ENCODE measurements at places on chromosomes 4 and X.
A peak's percentile ranks its signal among the peaks of the same experiment; 100 is the strongest.

DNA sequence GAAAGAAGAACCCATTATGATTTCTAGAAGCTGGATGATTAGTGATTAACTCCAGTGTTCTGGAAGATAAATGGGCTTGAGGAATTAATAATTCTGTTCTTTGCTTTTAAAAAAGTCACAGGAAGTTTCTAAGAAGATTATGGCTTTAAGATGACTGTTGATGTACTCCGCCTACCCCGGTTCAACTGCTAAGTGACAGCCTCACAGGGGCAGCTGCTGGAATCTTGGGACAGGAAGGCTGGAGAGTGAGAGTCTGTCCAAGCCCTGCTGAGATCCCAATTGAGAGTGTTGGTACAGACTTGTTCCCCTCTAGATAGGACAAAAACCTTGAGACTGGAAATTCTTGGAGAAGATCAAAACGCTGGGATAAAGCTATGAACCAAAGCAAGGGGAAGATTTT, 37.3 kb downstream of the NPY1R start:
- no peak for DNase-seq

DNA sequence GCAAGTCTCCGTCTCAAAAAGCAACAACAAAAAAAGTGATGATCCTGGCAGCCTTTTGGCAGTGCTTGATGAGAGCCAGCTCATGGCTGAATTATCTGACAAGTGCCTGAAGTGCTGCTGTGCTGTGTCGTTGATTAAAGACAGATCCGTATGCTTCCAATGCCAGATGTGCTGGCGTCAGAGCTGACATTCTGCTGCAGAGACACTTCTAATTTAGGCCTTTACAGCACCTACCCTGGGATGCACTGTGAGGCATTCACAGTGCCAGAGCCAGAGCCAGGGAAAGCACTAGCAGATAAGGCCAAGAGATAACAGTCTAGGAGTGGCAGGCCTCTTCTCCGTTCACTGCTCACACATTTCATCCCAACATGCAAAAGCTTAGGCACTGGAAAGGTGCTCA, 995.5 kb downstream of the RAB28 start:
- DNase-seq: no peak

DNA sequence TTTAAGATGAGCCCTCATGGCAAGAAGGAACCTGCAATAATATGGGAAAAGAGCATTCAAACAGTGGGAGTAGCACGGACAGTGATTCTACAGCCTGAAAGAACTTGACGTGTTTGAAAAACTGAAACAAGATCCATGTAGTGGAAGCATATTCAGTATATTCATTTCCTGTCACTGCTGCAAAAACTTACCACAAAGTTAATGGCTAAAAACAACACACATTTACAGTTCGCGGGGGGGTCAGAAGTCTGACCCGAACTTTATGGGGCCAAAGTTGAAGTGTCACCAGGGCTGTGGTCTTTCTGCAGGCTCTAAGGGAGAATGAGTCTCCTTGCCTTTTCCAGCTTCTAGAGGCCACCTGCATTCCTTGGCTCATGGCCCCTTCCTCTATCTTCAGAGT, 52.6 kb upstream of the ARX start:
- no peak for DNase-seq

DNA sequence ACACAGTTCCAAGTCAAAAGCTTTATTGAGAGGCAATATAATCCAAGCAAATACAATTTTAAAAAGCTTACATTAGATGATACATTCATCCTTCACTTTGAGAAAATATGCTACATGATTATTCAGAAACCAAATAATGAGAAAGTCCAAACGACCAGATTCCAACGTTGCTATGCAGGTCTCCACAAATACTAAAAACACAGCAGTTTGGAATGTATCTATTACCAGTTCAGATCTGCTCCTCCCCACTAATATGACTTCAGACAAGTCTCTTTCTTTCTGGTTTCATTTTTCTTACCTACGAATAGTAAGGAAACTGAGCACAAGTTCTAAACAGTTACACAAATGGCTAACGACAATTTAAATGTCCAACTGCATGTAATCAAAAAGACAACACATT, 9.5 kb downstream of the NAF1 start:
- no peak for DNase-seq

- no peak for DNase-seq
Measured at GRCh38 chrX:38494239-38494823, 67.0 kb upstream of the TSPAN7 start.

DNA sequence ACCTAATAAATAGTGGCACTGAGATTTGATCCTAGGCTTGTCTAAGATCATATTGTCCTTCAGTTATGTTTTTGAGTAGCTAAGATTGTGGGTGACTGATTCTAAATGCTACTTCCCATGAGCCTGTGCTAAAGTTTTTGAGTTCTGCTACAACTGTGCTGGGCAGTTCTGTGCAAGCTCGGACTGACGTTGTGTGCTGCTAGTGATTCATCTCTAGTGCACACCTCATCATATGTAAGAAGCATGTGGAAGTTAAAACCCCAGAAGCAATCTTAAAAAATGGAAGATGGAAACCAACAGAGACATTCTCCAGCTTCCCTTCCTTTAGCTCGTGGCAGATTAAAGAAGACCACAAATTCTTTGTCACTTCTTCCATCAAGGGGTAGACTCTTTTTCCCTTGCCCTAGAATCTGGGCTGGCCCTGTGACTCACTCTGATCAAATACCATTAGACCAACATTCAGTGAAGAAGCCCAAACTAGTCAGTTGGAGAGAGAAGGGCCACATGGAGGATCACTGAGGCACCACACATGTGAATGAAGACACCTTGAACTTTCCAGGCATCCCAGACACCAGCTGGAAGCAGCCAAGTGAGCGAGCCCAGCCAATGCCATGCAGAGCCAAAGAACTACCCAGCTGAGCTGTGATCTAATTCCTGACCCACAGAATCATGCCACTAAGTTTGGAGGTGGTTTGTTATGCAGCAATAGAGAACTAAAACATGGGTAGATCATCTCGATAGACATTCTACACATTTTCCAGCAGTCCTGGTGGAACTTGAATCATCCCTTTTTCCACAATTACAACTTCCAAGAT, 16.8 kb downstream of the ARHGAP6 start:
- DNase-seq: no peak

GRCh38 chr4:1177274-1178141, 5.1 kb upstream of the SPON2 start:
- peak; percentile 56 for DNase-seq

DNA sequence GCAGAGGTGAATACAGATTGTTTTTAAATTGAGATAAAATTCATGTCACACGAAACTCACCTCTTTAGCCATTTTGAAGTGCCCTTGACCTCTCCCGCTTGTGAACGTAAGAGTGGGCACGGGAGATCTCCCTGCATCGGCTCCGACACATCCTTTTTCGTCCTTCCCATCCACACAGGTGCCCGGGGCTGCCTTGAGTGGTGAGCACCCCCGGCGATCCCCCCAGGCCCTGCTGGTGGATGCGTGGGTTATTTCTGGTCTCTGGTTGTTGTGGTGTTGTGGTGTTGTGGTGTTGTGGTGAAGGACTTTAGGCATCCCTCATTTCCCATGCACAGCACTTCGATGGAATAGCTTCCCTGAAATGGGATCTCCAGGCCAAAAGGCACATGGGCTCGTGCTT, 46.1 kb downstream of the PSAPL1 start:
- no peak for DNase-seq

- no peak for DNase-seq
Measured at GRCh38 chr4:42492962-42493361, 95.7 kb downstream of the SHISA3 start.

GRCh38 chr4:15237648-15238230, 190.1 kb upstream of the C1QTNF7 start:
- DNase-seq: no peak

GRCh38 chr4:173370130-173370476, 651 bp upstream of the SAP30 start:
- DNase-seq: peak; percentile 60

DNA sequence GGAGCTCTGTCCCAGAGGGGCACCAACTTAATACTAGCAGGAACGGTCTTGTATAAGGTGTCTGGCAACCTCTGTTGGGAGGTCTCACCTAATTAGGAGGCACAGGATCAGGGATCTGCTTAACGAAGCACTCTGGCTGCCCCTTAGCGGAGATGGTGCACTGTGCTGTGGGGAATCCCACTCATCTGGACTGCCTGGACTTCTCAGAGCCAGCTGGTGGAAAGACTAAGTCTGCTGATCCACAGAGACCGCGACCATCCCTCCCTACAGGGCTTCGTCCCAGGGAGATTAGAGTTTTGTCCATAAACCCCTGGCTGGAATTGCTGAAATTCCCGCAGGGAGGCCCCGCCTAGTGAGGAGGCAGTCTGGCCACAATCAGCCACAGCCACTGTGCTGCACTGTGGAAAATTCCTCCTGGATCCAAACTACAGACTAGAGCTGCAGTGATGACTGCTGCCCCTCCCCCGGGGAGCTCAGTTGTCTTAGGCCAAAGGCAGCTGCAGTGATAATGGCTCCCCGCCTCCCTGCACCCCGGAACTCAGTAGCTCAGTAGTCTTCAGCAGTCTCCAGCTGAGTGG, 22.0 kb upstream of the ZCCHC4 start:
- no peak for DNase-seq

GRCh38 chr4:127741247-127741646, 11.0 kb downstream of the SLC25A31 start:
- DNase-seq: no peak

DNA sequence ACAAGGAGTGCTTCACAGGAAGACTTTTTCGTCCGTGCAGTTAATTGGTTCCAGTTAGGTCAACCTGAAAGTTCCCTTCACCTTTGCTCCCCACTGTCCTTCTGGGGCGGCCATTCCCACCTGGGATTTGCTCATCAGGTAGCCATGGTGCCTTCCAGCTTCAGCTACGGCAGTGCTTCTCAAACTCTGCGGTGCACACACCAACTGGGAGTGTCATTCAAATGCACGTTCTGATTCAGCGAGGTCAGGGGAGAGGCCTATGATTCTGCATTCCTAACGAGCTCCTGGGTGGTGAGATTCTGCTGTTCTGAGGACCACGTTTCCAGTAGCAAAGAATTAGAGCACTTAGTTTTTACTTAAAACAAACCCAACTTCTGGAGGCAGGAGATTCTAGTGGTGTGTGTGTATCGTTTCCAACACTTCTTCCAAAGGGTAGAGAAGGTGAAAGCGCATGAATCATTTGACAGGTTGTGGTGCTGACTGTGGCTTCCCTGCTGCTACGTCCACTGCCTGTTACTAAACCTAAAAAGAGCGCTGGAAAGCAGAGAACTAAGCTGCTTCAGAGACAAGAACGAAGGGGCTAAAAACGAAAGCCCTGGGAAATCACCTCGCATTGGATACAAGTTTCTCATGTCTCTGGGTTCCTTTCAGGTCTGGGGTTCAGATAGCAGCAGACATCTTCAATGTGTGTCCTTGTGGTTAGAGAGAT, 4.7 kb upstream of the HELT start:
- DNase-seq: no peak

DNA sequence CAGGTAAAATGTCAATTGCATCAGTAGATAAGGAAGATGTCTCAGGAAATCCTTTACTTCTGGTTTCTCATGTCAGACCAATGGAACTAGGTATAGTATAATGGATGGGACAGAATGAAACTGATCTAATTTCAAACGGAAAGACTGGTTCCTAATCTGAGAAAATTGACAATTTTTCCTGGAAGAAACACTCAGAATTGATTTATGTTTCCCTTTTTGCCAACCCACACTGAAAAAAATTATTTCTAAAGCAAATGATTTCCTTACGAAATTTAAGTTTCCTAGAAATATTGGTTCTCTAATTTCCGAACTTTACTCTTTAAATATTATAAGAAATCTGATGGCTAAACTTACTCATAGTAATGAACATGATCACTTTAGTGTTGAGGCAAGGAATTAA, 19.1 kb downstream of the PPAT start:
- DNase-seq: no peak

DNA sequence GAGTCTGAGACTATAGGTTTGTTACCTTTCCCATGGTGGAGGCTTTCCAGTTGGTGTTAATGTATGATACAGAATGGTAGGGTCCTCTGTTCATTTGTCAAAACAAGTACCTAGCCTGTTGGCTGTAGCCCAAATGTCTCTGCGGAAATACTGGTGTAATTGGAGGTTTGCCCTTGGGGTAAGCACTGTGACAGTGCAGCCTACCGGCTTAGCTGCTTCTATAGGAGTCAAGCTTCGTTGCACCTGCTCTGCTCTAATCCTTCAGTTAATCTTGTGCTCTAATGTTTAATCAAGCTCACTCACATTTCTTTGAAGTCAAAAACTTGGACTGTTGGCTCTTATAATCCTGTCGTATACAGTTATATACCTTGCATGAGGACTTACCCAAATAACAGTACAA, 203.4 kb downstream of the CCNG2 start:
- no peak for DNase-seq

- DNase-seq: no peak
Measured at GRCh38 chr4:111018216-111018615, 395.3 kb upstream of the PITX2 start.

DNA sequence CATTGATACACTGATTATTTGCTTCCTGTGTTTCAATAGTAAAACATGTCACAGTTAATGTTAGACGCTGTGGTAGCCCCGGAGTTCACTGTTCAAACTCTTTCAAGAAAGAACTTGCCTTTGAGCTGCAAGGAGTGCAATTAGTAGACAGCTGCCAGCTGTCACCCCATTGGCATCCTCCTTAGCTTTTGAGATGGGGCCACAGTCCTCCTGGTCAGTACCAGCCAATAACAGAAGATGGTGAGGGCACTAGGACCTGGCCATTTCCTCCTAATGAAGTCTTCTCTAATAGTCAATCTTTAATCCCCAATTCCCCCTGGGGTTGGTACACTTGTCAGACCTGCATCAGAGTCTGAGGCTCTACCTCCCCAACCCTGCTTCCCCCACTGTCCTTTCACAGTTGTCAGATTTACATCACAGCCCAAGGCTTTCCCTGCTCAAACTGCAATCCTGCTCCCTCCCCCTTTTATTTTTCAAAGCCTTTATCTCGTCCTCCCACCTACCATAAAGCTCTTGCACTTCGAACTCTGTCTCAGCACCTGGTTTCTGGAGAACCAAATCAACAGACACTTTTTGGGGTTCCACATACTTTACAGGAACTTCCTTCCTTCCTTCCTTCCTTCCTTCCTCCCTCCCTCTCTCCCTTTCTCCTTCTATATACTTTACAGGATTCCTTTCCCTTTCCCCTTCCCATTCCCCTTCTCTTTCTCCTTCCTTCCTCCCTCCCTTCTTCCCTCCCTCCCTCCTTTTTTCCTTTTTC, 182.0 kb downstream of the RASL11B start:
- no peak for DNase-seq

- no peak for DNase-seq
Measured at GRCh38 chr4:38266616-38267015, 306.4 kb downstream of the PTTG2 start.

DNA sequence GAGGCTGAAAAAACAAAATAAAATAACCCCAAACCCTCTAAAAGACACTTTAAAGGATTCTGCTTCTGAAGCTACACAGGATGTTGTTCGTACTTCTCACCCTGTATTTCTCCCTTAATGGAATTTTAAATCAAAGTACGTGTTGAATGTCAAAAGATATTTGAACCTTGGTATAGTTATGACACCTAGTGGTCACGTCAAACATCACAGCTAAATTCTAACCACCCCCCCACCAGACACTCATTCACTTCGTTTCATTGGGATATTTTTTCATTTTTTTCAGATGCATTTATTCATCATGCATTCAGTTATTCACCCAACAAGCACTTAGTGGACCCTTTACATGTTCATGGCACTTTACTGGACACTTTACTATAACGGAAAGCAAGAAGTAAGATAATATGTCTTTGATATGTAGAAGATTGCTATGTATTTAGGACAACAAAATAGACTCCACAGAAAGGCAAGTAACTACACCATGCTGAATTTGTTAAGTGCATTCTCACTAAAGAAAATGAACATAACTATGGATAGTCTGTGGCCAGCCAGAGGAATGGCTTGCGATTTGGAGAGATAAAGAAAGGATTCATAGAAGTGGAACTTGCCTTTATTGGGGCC, 62.5 kb upstream of the GPR174 start:
- no peak for DNase-seq

- DNase-seq: no peak
Measured at GRCh38 chr4:101475246-101475645, 127.9 kb upstream of the PPP3CA start.
